ENCODE measurements at places on chromosomes 3 and 15.

GRCh38 chr3:99295836-99296235 lies 342.6 kb upstream of the COL8A1 start:
- no peak for DNase-seq

GRCh38 chr3:23387286-23387918 lies 184.3 kb downstream of the UBE2E2 start:
- no peak for DNase-seq

DNA sequence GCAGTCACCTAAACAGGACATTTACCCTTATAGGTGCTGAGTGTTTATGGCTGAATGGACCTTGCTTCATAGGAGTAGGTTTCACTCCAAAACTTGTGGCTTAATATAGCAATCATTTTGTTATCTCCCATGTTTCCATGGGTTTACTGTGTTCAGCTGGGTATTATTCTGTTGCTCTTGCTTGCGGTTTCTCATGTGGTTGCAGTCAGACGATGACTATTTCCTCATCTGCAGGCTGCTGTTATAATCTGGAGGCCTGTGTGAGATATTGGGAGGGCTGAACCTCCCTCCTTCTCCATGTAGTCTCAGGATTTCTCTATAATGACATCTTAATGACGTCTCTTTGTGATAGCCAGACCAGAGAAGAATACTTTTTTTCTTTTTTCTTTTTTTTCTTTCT lies 98.1 kb downstream of the ZPLD1 start:
- no peak for DNase-seq

DNA sequence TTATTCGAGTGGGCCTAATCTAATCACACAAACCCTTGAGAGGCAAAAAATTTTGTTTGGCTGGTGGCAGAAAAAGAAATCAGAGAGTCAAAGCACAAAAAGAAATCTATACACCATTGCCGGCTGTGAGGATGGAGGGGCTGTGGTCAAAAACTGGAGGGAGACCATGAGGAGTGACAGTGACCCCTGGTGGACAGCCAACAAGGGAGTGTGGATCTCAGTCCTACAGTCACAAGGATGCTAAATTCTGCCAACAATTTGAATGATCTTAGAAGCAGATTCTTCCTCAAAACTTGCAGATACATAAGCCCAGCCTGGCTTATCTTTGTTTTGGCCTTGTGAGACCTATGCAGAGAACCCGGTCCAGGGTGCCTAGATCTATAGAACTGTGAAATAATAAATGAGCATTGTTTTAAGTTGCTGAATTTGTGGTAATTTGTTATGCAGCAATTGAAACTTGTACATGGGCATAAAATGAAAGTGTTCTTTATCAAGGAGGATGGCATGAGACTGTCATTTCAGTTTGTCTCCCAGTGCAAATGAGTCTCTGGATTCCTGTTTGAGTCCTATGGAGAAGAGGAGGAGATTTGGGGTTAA lies 103.0 kb upstream of the ARHGEF26 start:
- no peak for DNase-seq

DNA sequence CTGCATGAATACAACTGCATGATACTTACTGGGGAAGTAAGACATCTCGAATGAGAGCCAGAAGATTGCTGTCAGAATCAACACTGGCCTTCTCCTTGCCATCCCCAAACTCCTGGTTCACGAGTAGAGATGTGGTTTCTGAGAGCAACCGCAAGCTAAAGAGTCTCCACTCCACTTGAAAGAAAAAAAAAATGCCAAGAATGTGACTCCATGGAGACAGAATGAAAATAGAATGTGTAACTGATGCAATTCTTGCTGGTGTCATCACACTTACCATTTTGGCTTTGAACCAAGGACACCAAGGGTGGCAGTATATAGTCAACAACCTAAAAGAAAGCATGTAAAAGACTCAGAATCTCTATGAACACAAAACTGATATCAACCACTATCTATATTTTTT lies 280.4 kb downstream of the ULK4 start:
- DNase-seq, result no peak

DNA sequence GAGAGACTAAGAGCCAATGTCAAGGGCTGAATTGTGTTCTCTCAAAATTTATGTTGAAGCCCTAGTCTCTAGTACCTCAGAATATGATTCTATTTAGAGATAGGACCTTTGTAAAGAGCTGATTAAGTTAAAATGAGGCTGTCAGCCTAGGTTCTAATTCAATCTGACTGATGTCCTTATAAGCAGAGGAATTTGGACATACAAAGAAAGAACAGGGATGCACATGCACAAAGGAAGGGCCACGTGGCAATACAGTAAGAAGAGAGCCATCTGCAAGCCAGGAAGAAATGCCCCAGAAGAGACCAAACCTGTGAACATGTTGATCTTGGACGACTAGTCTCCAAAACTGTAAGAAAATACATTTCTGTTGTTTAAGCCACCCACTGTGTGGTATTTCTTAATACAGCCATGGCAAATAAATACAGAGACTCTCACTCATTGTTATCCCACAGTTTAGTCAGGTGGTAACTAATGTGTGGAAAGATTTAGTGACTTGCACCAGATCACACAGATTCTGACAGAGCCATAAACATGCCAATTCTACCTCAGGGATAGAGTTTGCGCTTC lies 652.2 kb downstream of the NAALADL2 start:
- no peak for DNase-seq

DNA sequence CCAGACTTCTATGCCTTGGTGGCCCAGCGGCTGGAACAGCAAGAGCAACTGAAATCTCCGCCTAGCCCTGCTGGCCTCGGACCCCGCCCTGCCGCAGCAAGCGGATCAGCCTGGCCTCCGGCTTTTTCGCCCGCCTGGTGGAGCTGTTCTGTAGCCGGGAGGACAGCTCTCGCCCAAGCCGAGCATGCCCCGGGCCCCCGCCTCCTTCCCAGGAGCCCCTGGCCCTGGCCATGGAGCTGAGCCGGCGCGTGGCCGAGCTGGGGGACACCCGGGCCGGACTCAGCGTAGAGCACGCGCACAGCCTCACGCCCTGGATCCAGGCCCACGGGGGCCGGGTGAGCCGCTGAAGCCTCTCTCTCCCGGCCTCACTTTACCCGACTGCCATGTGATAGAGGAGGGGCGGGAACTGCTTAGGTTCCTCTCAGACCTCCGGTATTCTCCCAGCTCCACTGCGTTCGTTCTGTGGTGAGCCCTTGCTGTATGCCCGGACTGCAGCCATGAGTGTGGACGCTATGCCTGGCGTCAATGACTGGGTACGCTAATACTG lies 24.1 kb upstream of the MRPL3 start:
- DNase-seq, result peak; percentile 16
